ENCODE measurements at places on chromosomes 11 and 22. TPM values are rescaled to one million over a fixed set of nuclear protein-coding genes. Genes with fewer than 3 reads are reported as not detected.

Gene ALDH3B2
- total RNA-seq: not detected

Gene TMEM132A
- 163 TPM for total RNA-seq

Gene SAA2
- 0.30 TPM for total RNA-seq

Gene C11orf91
- total RNA-seq: not detected

Gene NAV2
- total RNA-seq: 22.2 TPM

Gene SBF1
- total RNA-seq: 121 TPM

Gene CD6
- not detected for total RNA-seq

Gene KCNK7
- total RNA-seq: 0.30 TPM

Gene HORMAD2
- not detected for total RNA-seq

Gene INS
- total RNA-seq: not detected

Gene KAT5
- 28.3 TPM for total RNA-seq

Gene OR6Q1
- total RNA-seq: not detected

Gene DDIAS
- total RNA-seq: 4.7 TPM

Gene LRRC56
- total RNA-seq: 0.89 TPM

Gene MCAM
- total RNA-seq: 108 TPM

Gene B4GALNT4
- total RNA-seq: 8.0 TPM

Gene OR10D3
- not detected for total RNA-seq

Gene NRIP3
- 37.7 TPM for total RNA-seq

Gene USH1C
- total RNA-seq: not detected

Gene SEC14L3
- not detected for total RNA-seq

Gene ADORA2A
- 1.8 TPM for total RNA-seq

Gene ANO1
- not detected for total RNA-seq

Gene FAM180B
- total RNA-seq: not detected

Gene GSTP1
- 647 TPM for total RNA-seq

Gene XPNPEP3
- 12.1 TPM for total RNA-seq
